Renal pelvis (tissue), 12 donors: ENCODE measurements at places on chromosomes 5 and 9. TPM values are rescaled to one million over a fixed set of nuclear protein-coding genes. Genes with fewer than 3 reads are reported as not detected.

PFN3 gene
- 6.2 TPM for polyA plus RNA-seq

FAM153A gene
- polyA plus RNA-seq, result 0.12 TPM

TMEM215 gene
- 0.15 TPM for polyA plus RNA-seq

FOXD4 gene
- polyA plus RNA-seq, result 0.26 TPM

- DNase-seq, result peak; percentile 22
Measured at GRCh38 chr5:13860146-13860545, 84.3 kb downstream of the DNAH5 start.

GRCh38 chr5:4995014-4995413 lies 145.1 kb upstream of the ADAMTS16 start:
- DNase-seq, result no peak

DNA sequence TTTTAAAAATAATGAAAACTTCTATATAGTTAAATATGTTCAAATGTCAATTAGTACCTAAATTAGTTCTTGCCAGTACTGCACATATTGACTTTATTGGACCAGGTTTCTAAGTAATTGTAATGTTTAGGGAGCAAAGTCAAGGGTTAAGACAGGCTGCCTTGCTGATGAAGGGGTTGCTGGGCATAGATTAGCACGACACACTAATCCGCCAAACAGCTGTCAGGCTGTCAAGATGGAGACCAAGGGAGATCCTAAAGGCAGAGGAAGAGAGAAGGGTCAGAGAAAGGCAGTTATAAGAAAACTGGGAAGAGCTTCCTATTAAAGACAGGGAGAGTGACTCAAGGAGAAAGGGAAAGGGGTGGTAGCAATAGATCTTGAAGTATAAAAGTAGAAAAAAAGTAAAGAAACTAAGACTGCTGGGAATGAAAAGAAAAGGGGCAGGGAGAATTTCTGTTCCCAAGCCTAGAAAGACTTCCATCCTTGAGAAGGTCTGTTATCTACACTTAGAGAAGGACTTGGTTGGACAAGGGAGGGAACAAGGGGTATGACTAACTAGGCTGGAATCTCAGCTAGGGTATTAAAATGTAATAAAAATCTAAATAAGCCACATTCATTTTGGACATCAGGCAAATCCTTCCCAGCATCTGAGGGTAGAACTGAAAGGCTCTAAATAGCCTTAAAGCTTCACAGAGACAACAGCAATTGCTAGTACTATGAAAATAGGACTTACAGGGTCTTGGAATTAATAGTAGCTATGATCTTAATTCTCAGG lies 188.7 kb downstream of the FBXL17 start:
- DNase-seq, result no peak

DNA sequence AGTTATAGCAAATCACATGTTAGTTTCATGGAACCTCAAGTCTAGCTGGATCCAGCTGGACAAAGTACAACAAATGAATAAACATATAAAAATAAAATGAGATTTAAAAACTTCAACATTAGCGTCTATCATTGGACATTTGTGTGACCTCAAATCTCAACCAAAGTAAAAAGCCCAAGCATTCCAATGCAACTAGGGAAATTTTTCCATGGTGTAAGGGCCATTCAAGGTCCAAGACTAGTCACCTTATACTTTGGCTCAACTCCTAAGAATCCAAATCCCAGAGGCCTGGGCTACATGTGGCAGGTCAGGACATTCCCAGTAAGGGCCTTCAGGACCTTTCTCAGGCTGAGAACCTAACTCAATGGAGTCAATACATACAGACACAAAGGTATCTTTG lies 137.4 kb upstream of the DMAC1 start:
- DNase-seq, result no peak

- no peak for DNase-seq
Measured at GRCh38 chr5:35671541-35672295, 54.1 kb downstream of the SPEF2 start.

GRCh38 chr9:96062854-96063253 lies 187.4 kb downstream of the ERCC6L2 start:
- no peak for DNase-seq

GRCh38 chr5:65474130-65474711 lies 7.5 kb downstream of the ADAMTS6 start:
- DNase-seq, result no peak

DNA sequence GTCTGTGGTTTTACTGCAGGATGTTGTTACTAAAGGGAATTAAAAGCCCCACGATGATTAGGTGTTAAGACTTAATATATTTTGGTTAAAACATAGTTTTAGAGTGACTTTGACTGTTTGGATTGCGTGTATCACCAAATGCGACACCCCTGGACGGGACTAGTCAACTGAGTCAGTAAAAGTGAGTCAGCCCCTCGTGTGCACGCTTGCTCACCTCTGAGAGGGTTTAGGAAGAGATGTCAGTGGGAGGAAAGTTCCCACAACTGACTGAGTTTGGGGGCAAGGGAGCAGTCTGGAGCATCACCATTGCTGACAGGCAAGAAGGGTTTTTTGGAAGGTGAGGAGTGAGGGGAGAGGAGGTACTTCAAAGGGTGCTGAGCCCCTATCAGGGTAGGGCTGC lies 14.4 kb upstream of the DMRT3 start:
- DNase-seq, result no peak

- DNase-seq, result peak; percentile 65
Measured at GRCh38 chr5:138725153-138725817, 27.9 kb upstream of the CTNNA1 start.

- no peak for DNase-seq
Measured at GRCh38 chr5:10324518-10325370, 17.0 kb upstream of the CMBL start.

- no peak for DNase-seq
Measured at GRCh38 chr5:41641621-41642020, 131.2 kb upstream of the PLCXD3 start.

DNA sequence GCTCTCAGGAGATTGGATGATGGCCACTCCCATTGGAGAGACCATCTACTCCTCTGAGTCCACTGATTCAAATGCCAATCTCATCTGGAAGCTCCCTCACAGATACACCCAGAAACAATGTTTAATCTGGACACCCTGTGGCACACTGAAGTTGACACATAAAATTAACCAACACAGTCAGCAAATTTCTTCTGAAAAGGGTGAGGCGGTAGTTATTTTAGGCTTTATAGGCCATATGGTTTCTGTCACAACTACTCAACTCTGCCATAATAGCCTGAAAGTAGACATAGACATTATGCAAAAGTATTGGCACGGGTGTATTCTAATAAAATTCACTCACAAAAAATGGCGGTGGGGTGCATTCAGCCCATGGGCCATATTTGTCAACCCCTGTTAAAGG lies 244.5 kb upstream of the VLDLR start:
- DNase-seq, result no peak

GRCh38 chr5:149478761-149479160 lies 72.5 kb downstream of the CSNK1A1 start:
- no peak for DNase-seq

DNA sequence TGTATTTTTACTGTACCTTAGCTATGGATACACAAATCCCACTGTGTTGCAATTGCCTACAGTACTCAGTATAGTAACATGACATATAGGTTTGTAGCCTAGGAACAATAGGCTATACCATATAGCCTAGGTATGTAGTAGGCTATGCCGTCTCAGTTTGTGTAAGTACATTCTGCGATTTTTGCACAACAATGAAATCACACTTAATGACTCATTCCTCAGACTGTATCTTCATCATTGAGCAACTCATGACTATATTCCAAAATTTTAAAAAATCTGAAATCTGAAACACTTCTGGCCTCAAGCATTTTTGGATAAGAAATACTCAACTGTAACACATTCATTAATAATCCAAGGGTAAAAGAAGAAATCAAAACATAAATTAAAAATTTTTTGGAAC lies 666.8 kb upstream of the GRAMD2B start:
- DNase-seq, result no peak

GRCh38 chr9:18359335-18359734 lies 114.6 kb upstream of the ADAMTSL1 start:
- DNase-seq, result no peak

DNA sequence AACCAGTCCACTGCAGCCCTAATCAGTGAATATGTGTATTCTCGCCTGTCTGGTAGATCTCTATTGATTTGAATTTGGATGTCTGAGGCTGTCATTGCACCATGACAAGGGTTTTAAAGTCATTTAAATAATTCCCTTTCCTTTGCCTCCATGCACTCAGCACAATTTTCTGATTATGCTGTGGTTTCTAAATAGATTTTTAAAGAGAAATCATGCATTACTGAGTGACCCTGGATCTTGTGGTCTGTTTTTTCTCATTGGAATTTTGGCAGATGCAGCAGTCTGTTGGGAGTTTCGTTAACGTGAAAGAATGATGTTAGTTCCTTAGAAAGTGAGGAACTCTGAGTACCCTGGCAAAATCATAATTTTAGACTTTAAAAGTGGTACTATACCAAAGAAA lies 396.0 kb downstream of the LRRC70 start:
- no peak for DNase-seq

DNA sequence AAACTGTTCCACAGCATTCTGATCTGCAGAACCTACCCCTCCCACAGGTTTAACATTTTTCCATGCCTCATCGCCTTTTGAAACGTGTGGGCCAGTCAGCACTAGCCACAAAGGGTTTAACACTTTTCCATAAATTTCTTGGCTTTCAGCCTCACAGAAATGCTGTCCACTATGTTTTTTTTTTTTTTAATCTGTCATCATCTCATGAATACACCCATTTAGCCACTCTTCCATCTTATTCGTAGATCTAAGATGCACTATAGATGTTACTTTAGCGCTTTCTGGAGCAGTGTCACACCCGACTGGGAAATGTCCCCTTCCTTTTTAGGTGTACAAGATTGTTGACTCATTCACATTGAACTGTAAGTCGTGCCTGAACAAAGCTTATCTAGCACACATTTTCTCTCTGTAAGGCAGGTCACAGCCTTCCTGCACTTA lies 62.3 kb downstream of the GCNT1 start:
- no peak for DNase-seq

GRCh38 chr5:137560420-137560819 lies 61.3 kb upstream of the SPOCK1 start:
- no peak for DNase-seq
